Activated T-helper 9 cell treated with anti-CD3 and anti-CD28 coated beads, Interleukin-2, amount 50 U/mL, for 16 hours (primary cell): ENCODE measurements at places on chromosomes 5 and 9.

- DNase-seq = no peak
These were observed 88.6 kb downstream of the ANGPTL2 start for GRCh38 chr9:127033789-127034188.

DNA sequence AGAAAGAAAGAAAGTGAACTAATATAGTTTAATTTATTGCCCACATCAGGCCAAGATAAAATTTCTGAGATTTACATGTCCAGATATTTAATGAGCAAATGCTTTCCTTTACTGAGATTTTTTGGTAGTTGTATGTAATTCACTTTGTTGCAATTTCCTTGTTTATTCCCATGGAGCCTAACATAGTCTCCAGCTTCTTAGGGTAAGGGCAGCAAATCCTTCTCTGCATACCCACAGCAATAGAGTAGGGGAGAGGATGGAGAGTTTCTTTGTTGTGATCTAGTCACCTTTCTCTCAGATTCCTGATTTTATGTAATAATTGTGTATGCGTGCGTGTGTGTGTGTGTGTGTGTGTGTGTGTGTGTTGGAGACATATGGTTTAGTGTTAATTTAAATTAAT, 51.6 kb upstream of the DPYSL3 start:
- DNase-seq = no peak

- no peak for DNase-seq
These were observed 20.6 kb downstream of the DROSHA start for GRCh38 chr5:31511305-31511704.

DNA sequence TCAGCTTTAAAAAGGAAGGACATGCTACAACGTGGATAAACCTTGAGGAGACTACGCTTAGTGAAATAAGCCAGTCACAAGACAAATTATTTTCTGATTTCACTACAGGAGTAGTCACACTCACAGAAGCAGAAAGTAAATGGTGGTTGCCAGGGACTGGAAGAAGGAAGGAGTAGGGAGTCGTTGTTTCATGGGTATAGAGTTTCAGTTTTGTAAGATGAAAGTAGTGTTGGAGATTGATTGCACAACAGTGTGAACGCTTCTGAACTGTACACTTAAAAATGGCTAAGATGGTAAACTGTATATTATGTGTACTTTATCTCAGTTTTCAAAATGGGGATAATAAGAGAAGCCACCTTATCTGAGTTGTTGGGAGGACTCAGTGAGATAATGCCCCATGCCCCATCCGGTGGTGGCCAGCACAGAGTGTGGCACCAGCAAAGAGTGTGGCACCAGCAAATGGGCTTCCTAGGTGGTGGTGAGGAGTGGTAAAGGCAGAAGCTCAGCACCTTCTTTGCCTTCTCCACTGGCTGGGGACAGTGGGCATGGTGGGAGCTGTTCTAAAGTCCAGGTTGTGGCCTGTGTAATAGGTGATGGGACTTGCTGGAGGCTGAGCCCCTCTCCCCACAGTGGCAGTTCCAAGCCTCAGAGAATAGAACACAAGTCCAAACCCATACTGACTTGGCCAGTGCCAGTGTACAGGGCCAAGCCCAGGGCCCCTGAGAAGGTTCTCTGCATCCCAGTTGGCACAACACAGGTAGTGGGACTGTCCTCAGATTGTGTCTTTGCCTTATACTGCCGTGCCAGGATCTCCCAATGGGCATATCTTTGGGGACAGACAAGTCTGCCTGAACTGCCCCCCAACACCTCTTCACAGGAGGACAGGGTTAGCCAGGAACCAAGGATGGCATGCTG, 4.4 kb downstream of the SLC22A4 start:
- no peak for DNase-seq

GRCh38 chr5:135239453-135240282, 159.4 kb downstream of the MACROH2A1 start:
- DNase-seq = no peak

DNA sequence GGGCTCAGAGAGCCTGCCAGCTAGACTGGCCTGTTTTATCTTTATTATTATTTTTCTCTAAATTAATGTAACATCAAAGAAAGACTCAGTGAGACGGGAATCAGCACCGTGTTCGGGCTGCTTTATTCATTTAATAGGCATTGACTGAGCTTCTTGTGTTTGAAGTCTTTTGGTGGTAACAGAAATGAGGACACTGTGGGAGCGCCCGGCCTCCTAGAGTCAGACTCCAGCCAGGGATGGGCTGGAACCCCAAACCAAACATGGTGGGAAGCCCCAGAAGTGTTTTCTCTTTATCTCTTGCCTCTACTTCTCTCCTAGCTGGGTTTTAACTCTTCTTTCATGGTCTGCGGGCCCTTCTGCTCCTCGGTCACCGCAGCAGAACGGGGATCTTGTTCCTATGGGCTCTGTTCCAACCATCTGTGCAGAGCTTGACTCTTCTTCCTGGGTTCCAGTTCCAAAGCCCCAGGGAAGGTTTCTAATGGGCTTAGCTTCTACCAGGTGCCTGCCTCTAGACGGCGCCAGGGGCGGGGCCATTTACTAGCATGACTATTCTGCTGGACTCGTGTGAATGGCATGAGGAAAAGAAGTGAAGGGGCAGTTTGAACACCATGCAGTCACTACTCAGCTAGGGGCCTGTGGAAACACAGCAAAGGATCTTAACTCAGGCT, 123.8 kb downstream of the FGF18 start:
- no peak for DNase-seq

DNA sequence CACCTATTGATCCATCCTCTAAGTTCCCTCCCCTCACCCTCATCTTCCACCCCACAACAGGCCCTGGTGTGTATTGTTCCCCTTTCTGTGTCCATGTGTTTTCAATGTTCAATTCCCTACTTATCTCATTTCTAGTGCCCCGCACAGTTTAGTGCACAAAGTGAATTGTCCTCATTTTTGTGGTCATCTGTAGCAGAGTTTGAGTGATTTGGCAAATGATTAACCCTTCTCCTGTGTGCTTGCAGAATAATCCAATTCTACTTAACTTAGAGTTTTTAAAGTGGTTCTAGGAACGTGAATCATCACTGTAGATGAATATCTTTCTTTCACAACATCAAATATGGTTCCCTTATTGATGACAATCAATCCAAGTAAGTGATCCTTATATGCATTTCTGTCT, 6.3 kb upstream of the HAPLN1 start:
- DNase-seq = no peak

DNA sequence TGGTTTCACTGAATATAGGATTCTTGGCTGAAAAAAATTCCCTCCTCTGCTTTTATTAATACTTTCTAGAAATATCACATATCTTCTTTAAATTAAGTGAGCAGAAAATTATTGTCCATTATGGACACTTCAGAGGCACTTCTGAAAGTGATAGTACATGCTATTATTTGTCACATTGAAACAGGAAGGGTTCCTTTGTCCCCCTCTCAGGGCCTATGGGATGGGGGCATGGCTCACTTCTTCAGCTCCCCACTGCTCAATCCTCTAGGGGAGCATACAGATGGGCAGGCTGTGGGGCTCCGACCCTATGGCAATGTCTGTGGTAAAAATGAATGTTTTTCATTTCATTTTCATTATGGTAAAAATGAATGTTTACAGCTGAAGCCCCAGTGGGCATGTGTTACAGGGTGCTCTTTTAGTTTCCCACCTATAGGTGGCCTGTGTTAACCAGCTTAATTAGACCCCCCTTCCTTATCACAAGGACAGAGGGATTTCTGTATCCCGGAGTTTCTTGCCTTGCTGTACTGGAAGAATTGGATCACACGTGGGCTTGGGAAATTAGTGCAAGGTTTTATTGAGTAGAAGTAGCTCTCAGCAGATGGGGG, 1225.2 kb downstream of the PTPRD start:
- DNase-seq = no peak

DNA sequence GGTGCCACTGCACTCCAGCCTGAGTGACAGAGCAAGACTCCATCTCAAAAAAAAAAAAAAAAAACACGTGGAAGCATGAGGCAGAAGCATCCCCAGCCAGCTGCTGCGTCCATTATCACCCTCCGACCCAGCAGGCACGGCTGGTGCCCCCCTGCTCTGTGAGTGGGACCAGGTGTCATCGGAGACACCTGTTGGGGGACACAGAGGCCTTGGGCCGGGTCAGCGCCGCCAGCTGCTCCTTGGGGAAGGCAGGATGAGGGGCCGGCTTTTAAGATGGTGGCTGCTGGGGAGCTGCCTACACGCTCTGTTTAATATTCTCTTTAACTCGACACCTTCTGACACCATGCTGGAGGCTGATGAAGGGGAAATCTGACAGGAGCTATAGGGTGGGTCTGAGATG, 80.2 kb upstream of the RUFY1 start:
- DNase-seq = no peak

GRCh38 chr5:88816195-88816594, 66.8 kb downstream of the MEF2C start:
- no peak for DNase-seq

DNA sequence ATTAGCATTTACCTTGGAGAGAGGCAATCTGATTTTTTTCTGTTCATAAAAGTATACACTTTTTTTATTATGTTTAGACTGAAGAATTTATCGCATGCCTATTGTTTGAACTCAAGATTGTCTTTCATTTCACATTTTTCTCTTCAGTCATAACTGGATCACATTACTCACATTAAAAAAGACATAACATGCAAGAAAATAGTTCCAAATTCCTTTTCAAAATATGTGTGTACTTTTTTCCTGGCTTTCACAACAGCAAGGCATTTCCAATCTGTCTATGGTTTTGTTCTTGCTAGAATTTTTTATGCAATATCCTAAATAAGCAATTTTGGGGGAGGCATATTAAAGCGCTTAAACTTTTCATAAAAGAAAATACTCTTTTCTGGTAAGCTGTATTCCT, 21.2 kb downstream of the FTMT start:
- DNase-seq = no peak

DNA sequence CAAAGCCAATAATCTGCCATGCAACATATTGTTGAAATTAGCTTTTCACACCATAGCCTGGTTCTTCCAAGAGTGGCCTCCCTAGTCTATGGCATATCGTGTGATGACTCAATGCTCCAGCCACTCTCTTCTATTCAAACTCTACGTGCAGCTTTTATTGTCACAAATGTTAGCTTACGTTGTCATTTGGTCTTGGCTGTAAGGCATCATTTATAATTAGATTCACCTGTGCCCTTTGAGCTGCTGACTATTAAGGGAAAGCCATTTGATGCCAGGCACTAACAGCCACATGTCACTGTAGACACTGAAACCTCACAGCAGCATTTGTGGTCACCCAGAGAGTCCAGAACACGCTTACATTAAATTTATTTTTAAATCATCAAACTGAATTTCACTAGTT, 66.8 kb downstream of the APBA1 start:
- no peak for DNase-seq
